ENCODE measurements at places on chromosomes 2 and 18.

DNA sequence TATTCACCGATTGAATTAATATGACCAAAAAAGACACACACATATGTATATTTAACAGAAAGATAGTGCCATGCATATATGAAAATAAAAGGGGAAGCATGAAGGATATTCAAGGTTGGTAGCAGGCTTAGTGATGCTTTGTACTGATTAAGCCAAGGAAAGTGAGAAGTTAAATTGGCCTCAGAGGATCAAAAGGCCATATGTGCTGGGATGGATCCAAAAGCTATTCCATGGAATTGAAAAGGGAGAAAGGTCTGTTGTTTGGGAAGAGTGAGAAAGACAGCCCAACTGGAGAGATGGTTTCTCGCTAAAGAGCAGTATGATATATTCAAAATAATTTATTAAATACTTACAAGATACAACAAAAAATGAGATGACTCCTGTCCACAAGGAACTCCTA, 65.9 kb downstream of the INSIG2 start:
- no peak for DNase-seq

GRCh38 chr18:57134618-57135135, 12.2 kb upstream of the BOD1L2 start:
- DNase-seq, result peak; percentile 51

- no peak for DNase-seq
Measured at GRCh38 chr2:460861-461260, 173.0 kb upstream of the ALKAL2 start.

- DNase-seq, result no peak
Measured at GRCh38 chr2:151976945-151977353, 121.9 kb downstream of the CACNB4 start.

GRCh38 chr2:310994-311393, 23.1 kb upstream of the ALKAL2 start:
- DNase-seq, result no peak

- DNase-seq, result no peak
Measured at GRCh38 chr2:210262036-210262435, 36.8 kb upstream of the ACADL start.

GRCh38 chr2:212913640-212914306, 237.6 kb downstream of the IKZF2 start:
- no peak for DNase-seq

GRCh38 chr18:36776650-36777049, 52.2 kb downstream of the TPGS2 start:
- no peak for DNase-seq
